ENCODE measurements at places on chromosomes 3 and 15.

DNA sequence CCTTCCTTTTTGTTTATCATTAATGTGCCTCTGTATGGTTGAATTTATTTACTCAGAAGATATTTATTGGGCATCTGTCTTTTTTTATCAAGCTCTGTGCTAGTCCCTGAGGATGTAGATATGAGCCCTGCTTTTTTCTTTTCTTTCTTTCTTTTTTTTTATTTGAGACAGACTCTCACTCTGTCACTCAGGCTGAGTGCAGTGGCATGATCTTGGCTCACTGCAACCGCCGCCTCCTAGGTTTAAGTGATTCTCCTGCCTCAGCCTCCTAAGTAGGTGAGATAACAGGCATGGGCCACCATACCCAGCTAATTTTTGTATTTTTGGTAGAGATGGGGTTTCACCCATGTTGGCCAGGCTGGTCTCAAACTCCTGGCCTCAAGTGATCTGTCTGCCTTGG, 58.5 kb downstream of the MBNL1 start:
- DNase-seq = no peak

- DNase-seq = no peak
Measured at GRCh38 chr15:48437178-48437577, 105.9 kb downstream of the DUT start.

DNA sequence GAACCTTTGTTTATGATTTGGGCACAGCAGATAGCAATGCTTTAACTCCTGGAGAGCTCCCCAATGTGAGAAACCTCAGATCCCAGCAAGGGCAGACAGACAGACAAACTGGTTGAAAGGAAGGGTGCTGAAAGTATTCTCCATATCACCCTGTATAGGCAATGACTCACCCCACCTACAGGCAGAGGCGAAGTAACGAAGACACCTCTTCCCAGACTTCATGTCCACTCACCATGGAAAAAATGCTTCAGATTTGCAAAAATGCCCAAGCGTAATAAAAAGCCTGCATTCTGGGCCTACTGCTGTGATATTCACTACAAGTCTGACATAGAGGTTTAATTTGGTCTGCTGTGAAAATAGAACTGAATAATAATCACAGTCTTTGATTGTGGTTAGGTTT, 50.5 kb downstream of the THBS1 start:
- no peak for DNase-seq

DNA sequence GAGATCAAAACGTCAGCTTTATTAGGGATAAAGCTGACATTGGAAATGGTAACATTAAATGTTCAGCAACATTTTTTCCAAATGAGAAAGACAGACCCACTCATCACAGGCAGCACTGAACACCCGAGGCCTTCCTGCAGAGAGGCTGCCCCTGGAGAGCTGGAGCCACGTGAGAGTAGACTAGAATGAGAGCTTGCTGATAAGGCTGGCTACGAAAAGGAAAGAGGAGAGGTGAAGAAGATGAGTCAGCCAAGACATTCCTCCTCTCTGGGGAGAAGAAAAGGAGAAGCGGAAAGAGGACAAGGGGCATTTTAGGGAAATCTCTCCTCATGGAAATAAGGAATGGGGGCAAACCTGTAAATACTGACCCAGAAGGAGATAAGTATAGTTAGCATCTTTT, 7.3 kb downstream of the CYP19A1 start:
- DNase-seq = no peak
